ENCODE measurements at places on chromosomes 13 and 19. TPM values are rescaled to one million over a fixed set of nuclear protein-coding genes. Genes with fewer than 3 reads are reported as not detected.

Gene COG3
- 30.7 TPM for total RNA-seq

Gene RUVBL2
- total RNA-seq: 250 TPM

Gene ANGPTL4
- total RNA-seq: 11.7 TPM

Gene ATP4A
- not detected for total RNA-seq

Gene SYNGR4
- total RNA-seq: not detected
